Trophoblast cell (in vitro differentiated cells and primary cell): ENCODE measurements at places on chromosomes 16 and 17.

DNA sequence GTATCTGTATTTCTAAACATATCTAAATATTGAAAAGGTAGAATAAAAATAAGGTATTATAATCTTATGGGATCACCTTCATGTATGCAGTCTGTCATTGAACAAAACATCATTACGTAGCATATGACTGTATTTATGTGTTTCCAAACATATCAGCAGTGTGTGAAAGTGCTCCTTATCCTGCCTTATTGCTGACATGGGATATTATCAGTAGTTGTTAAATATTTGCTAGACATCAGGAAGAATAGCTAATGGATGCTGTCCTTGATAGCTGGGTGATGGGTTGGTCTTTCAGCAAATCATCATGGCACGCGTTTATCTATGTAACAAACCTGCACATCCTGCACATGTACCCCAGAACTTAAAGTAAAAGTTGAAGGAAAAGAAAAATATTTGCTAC is 59.1 kb upstream of the FAM20A start:
- no peak for DNase-seq

GRCh38 chr16:89923640-89924296 is 626 bp downstream of the TUBB3 start:
- DNase-seq, result no peak

GRCh38 chr17:50326831-50327364 is 19.0 kb upstream of the XYLT2 start:
- no peak for DNase-seq

DNA sequence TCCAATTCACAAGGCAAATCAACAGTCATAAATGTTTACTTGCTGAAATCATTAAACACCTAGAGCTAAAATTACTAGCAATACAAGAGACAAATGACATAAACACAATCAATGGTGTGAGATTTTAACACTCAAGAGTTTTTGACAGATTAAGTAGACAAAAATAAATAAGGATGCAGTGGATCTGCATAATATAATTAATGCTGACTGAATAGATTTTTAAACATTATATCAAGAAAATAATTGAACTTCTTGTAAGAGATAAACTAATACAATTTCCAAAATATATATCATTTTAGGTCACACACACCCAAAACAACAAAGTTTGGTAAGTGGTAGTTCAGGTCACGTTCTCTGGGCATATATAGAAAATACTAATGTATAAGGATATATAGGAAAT is 322.6 kb upstream of the XYLT1 start:
- no peak for DNase-seq

DNA sequence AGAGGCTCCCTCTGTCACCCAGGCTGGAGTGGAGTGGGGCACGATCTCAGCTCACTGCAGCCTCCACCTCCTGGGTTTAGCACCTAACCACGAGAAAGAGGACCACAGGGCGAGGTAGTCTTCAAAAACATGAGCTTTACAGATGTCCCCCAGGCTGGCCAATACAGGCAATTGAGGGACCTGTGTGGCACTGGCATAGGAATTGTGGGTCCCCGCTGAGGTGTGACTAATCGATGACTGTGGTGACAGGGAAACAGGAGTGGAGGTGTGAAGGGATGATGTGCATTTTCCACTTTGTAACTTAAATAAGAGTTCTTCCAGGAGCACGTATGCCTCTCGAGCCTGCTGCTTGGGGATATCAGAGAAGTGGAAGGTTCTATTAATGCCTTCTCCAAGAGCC is 12.6 kb upstream of the ARHGAP17 start:
- DNase-seq, result no peak

GRCh38 chr17:42079541-42079940 is 18.7 kb downstream of the ZNF385C start:
- no peak for DNase-seq

DNA sequence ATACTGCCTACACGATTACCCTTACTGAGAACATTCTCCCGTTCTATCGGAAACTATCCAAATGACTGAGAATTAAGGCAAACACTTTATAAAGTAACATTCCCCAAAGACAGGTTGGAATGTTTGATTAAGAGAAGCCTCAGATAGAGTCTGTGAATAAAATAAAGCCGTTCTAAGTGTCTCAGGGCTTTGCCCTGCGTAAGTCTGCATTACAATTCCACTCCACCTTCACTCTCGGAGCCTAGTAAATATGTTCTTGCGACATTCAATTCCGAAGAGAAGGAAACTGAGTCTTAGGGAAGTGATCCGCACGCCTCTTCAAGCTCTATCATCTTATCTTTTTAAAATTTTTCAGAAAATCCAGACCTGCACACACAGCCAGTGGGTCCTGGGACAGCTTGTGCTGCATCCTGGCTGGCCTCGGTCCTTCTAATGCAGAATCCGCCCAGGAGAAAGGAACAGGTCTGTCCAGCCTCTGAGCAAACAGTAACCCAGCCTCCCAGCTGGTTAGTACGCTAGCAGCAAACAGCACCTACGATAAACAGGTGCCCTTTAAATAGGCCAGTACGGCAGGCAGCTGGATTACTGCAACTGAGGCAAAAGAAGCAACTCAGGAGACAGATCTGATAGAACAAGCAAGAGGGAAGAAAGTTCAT is 254.1 kb upstream of the IRX3 start:
- DNase-seq, result no peak

GRCh38 chr16:30417529-30418349 is 10.3 kb downstream of the ZNF771 start:
- peak; percentile 97 for DNase-seq

DNA sequence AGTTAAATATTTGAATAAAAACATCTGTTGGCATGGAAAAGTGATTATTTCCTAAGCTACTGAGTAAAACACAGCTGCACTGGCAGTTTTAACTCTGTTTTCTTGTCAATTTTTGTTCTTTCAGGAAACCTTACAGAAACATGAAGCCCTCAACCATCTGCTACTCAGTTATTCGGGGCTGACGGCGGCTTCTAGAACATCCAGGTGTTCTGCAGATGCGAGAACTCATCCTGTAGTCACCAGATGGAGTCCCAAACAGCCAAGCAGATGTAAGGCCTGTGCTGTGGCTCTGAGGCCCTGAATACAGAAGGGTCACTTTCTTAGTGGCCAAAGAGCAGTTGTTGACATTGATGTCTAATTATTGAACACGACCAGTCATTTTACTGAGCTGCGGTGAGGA is 15.5 kb downstream of the ARSG start:
- DNase-seq, result no peak

- no peak for DNase-seq
Observed at GRCh38 chr17:75832164-75832651, 12.0 kb downstream of the UNC13D start.

- peak; percentile 40 for DNase-seq
Observed at GRCh38 chr17:81900181-81900820, 1.7 kb upstream of the NPB start.

DNA sequence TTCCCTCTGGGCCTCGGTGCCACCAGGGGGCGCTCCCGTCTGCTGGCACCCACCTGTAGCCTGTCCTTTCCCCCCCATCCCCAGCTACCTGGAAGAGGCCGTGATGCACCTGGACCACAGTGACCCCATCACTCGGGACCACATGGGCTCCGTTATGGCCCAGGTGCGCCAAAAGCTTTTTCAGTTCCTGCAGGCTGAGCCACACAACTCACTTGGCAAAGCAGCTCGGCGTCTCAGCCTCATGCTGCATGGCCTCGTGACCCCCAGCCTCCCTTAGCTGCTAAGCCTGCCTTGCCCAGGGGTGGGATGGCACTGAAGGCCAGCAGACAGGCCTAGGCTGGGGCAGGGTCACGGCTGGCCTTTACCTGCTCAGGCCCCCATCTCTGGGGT is 818 bp upstream of the NRN1L start:
- DNase-seq, result peak; percentile 32

DNA sequence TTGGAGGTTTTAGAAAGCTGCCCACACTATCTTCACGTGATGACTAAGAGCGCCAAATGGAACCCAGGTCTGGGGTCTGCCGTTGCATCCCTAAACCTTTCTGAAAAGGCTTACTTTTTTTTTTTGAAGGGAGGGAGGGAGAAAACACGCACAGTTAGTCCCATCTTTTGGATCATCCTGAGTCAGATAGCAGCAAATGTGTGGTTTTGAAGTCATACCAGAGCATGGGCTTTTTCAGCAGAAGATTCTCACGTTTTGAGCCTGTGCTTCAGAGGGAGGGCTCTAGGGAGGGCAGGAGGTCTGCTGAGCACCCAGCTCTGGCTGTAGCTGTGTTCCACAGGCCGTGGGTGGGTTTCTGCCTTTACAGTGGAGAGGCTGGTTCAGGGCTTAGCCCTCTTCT is 194.7 kb downstream of the SNX29 start:
- DNase-seq, result no peak

DNA sequence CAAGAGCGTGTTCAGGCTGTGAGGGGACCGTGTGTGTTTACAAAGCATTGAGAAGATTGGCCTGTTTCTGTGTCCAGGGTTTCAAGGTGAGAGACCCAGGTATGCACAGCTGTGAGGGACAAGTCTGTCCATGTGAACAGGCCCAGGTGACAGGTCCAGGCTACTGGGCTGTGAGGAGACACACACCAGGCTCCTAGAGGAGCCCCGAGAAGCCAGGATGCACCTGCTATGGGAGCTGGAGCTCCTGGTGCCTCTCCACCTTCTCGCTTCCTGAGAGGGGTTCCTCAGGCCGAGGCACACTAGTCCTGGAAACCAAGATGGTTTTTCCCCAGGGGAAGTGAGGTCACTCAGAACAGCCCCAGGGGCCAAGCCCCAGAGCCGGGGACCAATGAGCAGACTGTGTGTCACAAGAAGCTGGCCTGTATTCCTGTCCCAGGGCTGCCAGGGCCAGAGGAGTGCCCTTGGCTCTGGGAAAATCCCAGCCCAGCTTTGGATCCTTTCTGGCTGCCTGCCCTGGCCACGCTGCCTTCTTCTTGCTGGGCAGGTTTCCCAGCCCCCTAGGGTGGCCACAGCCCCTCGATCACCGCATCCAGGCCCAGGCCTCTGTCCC is 153.4 kb upstream of the PLCG2 start:
- DNase-seq, result peak; percentile 28

DNA sequence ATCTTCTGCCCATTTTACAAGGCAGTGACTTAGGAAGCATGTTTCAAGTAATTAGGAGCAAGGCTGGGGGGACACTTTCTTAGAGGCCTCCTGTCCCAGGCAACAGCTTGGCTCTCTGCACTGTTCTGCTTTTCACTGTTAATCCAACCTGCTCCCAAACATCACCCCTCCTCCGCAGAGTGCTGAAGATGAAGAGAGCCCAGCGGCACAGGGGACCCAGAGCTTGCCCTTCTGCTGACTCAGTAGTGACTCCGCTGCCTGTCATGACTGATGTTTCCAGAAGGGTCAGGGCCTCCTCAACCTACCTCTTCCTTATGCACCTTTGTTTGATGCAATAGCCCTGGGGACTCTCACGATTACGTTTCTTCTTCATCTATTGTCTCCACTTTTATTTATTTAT is 38.9 kb upstream of the NDRG4 start:
- no peak for DNase-seq

- DNase-seq, result no peak
Observed at GRCh38 chr16:24146518-24146917, 109.6 kb upstream of the CACNG3 start.

DNA sequence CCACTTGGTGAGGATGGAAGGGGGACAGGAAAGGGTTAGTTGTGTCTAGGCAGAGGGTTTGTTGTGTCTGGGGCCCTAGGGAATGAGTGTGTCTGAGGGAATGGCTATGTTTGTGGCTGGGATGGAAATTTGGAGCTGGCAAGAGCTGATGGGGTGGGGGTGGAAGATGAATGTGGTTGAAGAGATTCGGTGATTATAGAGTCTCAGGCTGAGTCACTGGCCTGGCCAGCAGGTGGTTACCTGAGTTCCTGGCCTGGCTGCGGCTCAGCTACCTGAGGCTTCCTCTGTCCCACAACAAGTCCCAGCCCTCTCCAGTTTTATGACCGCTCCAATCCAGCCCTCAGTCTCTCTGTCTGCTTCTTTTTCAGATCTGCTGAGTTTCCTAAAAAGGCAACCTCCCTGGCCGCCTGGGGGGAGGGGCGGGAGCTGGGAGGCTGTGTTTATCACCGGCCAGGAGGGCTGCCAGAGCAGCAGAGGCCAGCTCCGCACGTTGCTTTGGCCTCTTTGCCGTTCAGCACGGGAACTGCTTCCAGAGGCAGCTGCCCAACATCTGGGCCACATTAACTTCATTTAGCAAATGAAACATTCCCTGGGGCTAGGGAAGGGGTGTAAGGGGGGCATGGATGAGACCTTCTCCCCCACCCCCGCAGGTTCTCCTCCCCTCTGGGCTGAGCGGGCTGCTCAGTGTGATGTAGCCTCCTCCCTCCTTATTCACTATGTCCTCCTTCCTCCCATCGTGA is 21.8 kb downstream of the ITGB3 start:
- no peak for DNase-seq

DNA sequence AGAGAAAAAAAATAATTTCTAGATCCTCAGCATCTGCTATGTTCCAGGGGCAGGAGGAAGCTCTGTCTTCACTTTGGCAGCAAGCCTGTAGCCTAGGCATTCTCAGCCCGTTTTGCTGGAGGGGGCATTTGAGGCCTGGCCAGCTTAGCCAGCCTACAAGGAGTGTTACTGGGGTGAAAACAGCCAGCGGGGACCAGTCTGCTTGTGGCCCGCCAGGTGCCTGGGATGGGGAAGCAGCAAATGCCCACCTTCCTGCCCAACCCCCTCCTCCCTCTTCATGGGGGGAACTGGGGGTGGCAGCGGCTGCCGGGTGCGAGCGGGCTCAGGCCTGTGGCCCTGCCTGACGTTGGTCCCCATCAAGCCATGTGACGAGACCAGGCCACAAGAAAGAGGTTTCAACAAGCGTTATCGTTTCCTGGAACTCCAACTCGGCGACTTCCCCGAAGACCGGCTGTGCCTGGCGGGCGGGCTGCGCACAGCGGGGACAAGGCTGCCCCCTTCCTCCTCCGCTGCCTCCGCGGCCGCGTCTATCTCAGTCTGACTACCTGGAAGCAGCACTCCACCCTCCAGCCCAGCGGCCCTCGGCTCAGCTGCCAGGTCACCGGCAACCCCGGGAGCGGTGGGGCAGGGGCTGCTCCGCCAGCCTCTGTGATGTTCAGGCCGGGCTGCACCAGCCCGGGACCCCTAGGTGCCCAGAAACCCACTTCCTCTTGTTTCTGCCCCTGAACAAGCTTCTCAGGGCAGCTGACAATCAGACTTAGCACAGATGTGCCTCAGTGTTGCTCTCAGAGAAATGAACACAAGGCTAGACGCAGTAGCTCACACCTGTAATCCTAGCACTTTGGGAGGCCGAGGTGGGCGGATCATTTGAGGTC is 22.9 kb downstream of the SOCS1 start:
- DNase-seq, result no peak

- peak; percentile 66 for DNase-seq
Observed at GRCh38 chr17:2051061-2051932, 3.6 kb upstream of the HIC1 start.
